Ascending aorta (tissue), 2 donors: ENCODE measurements at places on chromosomes 7 and 10.
A peak's percentile ranks its signal among the peaks of the same experiment; 100 is the strongest.

GRCh38 chr7:133836666-133837065, 290.5 kb upstream of the LRGUK start:
- DNase-seq: no peak

GRCh38 chr7:84998665-84999064, 188.2 kb downstream of the SEMA3D start:
- no peak for DNase-seq

DNA sequence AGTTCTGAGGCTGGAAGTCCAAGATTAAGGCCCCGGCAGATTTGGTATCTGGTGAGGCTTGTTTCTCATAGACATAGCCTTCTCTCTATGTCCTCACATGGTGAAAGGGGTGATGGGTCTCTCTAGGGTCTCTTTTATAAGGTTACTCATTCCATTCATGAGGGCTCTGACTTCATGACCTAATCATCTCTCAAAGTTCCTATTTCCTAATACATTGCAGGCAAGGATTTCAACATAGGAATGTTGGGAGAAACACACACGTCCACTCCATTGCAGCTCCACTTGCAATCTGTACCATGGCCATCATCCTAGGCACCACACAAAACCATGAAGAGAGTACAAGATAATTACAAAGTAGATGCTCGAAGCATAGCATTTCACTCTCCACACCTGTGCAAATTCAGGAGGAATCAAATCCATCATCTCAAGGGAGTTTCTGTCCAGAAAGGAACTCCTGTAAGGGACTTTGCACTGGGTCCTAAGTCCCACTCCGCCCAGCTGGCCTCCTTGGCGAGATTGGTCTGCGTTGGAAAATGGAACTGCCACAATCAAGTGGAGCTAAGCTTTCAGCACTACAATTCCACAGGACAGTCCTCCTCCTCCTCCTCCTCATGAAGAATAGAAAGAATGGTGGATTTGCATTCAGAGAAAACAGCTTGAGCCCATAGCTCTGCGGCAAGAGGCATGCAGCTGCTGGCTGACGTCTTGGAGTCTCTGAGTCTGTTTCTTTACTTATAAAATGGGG, 8.8 kb downstream of the DDC start:
- DNase-seq: no peak

- DNase-seq: no peak
Measured at GRCh38 chr7:42274053-42274452, 37.0 kb upstream of the GLI3 start.

GRCh38 chr7:24372961-24373955, 89.3 kb downstream of the NPY start:
- DNase-seq: no peak

GRCh38 chr10:127426746-127427145, 122.4 kb upstream of the NPS start:
- DNase-seq: no peak

GRCh38 chr7:9718071-9718661, 1255.5 kb upstream of the PHF14 start:
- DNase-seq: no peak

DNA sequence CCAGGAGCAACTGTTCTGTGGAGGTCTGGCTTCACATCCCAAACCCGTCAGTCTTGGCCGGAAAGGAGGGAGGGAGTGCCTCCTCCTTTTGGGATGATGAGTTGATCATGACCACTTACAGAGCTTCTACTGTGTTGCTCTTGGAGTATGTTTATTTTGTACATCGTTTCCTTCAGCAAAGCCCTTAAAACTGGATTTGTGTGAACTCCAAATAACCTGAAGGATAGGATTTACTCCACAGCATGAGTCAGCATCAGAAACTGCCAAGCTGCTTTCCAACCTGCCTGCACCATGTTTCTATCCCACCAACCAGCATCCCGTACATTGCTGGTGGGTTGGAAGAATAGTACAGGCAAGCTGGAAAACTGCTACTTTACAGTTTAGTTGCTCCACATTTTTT, 3.5 kb downstream of the CCDC201 start:
- no peak for DNase-seq

GRCh38 chr7:158396982-158397862, 190.4 kb downstream of the PTPRN2 start:
- DNase-seq: no peak

- DNase-seq: peak; percentile 84
Measured at GRCh38 chr7:30755384-30756154, 3.6 kb downstream of the INMT start.

GRCh38 chr10:51711519-51711891, 12.1 kb upstream of the CSTF2T start:
- no peak for DNase-seq

GRCh38 chr10:105206616-105207015, 565.5 kb downstream of the SORCS3 start:
- DNase-seq: no peak

DNA sequence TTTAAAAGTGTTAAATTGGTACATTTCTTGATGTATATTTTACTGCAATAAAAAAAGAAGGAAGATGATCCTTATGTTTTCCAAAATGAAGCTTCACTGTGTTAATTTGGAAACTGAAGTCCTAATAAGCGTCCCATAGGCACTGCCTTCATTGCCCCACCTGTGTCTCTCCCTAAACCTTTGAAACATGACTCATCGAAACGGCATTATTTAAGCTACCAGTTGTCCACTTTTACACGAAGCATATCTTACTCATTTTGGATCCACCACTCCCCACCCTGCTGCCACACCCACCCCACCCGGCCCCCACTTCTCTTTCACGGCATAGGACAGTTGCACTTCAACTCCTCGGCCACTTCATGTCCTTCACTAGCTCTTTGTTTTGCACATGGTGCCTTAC, 85.5 kb downstream of the KIAA1549 start:
- DNase-seq: no peak

DNA sequence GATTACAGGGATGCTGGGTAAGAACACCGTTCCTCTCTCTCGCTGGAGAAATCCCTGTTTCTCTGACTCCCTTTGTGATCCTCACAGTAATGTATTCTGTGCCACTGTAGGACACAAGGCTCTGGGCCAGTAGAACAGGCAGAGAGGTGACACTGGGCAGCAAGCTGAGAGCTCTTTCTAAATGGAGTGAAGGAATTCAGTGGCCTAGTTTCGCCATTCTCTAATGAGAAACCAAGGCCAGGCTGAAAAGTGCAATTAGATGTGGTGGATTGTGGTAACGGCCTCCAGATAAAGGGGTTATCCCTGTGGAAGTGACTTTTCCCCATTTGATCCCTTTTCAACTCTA, 12.8 kb downstream of the KCTD7 start:
- no peak for DNase-seq

- no peak for DNase-seq
Measured at GRCh38 chr10:88979153-88979562, 11.4 kb upstream of the FAS start.

DNA sequence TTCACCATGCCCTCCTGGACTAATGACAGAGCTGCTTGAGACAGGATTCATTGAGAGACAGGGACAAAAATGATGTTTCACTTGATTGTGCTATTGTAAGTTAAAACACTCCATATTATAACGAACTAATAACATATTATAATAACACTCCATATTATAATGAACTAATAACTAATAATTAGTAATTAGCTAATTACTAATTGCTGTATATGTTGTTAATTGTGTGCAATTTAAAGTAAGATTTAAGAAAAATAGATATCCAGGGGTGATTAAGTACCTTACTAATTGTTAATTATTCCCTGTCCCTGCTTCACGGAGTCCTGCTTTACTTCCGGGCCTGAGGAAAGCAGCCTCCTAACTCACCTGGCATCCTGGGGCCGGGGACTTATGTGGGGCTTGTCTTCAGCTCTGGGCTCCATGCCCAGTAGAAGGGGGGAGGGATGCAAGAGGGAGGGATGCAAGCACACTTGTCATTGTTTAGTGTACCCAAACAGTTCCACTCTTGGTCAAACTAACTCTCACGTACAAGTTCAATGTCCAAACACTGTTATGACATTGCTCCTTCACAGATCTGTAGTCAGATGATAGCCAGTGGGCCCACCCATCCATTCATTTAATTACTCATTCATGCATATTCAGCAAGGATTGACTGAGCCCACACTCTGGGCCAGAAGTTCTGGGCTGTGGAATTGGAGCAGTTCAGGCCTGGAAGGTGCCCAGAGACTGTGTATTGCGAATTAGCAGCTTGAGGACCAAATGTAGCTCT, 53.8 kb downstream of the COL13A1 start:
- no peak for DNase-seq

- no peak for DNase-seq
Measured at GRCh38 chr7:69893906-69894305, 295.6 kb downstream of the AUTS2 start.

DNA sequence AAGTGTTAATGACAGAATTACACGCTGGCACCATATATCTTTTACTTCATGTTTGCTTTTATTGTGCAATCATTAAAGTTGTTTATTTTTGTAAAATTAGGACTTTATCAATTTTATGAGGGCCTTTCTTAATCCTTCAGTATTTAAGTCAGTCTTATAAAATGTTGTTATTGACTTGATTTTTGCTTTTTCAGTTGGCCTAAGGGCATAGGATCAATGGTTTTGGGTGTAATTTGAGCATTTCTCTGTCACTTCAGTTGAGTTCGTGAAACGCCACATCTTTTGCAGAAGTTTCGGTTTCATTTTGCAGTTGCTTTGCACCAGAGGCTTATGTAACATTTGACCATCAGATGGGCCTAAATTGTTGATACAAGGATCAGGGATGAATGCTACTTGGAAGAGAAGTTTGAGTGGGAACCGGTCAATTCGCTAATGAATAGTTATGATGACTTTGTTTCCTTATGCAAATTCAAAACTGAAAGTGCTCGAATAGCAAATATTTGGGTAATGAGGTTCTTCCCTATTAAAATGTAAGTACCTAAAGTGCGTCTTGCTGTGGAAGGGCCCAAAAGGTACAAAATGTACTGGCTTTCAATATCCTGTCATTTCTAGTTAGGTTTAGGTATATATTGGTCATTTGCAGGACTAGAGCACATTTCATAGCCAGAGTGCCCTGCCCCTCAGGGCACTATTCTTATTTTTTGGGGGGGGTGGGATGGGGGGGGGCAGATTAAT, 340.9 kb downstream of the LRMDA start:
- no peak for DNase-seq

DNA sequence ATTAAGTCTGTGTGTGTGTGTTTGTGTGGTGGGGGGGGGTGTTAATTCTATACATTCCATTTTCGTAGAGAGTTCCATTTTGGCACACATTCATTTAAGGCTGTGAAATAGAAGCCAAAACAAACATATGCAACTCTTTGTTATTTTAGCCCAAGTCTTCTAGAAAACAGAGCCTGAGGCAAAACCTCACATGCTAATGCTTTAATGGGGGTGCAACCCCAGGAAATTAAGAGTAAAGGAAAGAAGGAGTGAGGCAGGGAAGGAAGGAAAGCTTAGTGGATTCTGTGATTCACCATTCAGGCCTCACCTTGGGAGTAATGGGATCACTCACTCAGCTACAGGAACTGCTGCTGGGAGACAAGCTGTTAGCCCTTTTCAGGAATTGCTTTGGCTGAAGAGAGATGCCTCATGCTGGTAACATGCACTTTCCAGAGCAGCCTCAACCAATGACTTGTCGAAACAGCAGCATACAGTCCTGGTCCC, 73.0 kb upstream of the CTTNBP2 start:
- no peak for DNase-seq

DNA sequence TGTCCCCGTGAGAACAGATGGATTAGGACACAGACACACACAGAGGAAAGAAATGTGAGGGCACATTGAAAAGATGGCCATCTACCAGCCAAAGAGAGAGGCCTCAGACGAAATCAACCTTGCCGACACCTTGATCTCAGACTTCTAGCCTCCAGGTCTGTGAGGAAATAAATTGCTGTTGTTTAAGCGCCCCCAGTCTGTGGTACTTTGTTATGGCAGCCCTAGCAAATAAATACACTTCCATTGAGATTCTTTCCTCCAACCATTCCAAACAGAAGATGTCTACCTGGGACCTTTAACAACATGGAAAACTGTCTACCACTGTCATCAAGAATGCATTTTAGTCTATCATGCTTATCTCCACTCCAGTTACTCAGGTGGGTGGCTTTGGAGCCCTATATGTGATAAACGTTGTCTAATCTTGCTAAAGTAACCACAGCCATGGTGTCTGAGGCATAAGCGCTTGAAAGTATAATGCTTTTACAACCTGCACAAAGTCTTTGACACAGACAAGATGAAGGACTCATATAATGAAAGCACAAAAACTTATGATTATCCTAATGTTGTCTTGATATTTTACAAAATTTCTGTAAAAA, 244.3 kb downstream of the MTERF1 start:
- no peak for DNase-seq

GRCh38 chr10:52649511-52649910, 123.1 kb downstream of the MBL2 start:
- DNase-seq: no peak

GRCh38 chr10:59079386-59080226, 96.8 kb upstream of the PHYHIPL start:
- DNase-seq: no peak

DNA sequence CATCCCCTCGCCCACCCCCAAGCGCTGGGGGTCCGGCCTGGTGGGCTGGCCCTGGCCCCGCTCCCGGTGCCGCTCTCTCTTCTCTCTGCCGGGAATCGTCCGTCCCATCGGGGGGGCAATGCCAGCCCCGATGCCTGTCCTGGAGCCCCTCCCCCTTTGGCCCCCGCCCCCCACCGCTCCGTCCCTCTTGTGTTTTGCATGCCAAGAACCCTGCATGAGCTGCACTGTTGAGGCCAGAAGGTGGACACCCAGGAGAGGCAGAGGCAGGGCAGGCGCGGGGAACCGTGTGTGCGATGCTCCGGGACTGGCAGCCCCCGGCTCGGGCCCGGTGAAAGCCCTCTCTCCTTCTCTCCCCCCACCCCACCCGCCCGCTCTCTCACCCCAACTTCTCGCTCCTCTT, 22.1 kb upstream of the HSPB1 start:
- no peak for DNase-seq
